ENCODE measurements at places on chromosomes 5 and 9. TPM values are rescaled to one million over a fixed set of nuclear protein-coding genes. Genes with fewer than 3 reads are reported as not detected.

DNA sequence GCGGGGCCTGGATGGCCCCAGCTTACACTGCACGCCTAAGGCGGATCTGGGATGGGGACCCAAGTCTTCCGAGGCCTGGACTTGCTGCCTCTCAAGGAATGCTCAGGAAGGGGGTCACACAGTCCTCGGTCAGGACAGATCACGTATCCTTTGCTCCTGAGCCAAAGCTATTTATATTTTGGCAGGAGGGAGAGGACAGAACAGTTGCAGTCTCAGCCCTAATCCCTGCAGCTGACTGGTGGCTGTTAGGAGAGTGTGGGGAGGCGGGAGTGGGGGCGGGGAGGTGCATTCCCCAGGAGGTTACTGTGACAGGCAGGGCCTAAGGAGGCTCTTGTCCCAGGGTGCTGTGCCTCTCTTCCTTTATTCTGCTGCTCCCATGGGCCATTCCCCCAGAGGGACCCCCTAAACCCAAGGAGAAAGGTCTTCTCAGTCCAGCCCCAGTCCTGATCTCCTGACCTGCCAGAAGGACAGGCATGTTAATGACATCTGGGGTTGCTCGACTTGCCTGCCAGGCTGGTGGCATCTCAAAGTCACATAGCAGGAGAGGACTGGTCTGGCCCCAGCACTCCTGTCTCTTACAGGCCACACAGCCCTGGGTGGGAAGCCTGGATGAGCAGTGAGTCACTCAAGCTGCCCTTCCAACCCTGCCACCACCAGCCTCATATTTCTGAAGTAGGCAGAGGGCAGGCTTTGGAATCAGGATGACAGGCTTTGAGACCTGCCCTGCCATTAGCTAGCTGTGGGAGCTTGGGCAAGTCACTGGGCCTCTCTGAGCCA is 51.9 kb downstream of the COL27A1 start:
- peak; percentile 65 for ATAC-seq

GRCh38 chr5:88671505-88672499 is 211.2 kb downstream of the MEF2C start:
- ATAC-seq: no peak

DNA sequence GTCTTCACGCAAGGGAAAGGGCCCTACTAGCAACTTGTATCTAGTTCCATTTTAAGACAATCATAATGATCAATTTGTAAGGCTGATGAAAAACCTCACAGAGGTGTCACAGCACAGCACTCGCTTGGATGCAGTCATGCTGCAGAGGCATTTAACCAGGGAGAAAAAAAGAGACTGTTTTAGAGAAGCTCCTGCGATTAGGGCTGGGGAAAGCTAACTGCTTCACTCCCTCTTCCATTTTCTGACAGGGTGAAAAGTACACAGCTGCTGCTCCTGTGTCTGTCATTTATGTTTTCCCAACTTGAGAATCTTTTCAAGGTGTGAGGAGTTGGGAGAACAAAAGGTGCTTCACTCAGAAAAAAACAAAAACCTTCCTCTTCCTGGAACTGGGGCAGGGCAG is 106.4 kb downstream of the CDK5RAP2 start:
- no peak for ATAC-seq

DNA sequence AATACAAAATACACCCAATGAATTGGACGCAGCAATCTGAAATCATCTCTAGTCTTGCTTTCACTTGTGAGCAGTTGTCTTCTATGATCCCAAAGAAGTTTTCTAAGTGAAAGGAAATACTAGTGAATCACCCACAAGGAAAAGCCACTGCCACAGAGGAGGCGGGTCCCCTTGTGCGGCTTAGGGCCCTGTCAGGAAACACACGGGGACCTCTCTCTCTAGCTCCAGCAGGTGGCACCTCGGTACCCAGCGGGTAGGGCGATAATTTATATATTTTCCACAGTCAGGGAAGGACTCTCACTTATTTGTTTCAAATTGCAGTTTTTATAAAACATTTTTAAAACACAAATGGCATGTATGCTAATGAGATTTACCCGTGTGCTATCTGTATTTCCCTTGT is 417.1 kb downstream of the KDM4C start:
- peak; percentile 44 for ATAC-seq

DNA sequence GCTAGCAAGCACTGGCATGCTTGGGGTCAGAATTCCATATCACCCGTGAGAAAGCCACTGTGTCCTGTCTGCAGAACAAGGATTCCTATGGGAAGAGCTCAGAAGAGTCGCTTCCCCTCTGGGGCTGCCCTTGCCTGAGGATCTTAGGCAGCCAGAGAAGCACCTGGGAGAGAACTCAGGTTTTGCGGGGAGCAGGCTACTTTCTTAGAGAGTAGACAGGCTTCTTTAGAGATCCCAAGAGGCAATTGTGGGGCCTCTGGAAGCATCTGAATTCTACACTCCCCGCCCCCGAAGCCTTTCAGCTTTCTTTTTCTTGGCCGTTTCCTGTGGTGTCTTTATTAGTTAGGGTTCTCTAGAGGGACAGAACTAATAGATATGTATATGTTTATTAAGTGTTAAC is 40.9 kb downstream of the PHF2 start:
- no peak for ATAC-seq

- no peak for ATAC-seq
Observed at GRCh38 chr5:33641744-33642505, 201.2 kb downstream of the TARS1 start.

DNA sequence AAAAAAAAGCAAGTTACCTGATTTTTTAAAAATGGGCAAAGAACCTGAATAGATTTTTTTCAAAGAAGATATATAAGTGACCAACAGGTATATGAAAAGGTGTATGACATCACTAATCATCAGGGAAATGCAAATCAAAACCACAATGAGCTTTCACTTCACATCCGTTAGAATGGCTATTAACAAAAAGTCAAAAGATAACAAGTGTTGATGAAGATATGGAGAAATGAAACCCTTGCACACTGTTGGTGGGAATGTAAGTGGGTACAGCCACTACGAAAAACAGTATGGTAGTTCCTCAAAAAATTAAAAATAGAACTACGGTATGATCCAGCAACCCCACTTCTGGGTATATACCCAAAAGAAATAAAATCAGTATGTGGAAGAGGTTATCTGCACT is 134.8 kb downstream of the UGCG start:
- ATAC-seq: no peak

DNA sequence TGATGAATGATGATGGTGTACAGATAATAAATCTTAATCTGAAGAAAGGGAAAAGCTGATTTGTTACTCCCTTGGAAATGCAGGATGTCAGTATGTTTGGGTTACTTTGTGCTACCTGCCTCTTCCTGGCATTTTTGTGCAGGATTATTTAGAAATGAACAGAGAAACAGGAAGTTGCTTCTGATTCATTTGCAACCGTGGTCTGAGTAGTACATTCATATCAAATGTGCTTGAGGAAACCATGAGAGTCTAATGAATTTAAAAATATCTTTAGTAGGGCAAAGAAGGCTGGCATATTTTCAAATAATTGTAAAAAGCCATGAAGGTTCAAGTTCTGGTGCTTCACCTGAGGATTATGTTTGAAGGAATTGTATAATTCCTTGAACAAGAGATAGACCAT is 391.6 kb downstream of the TMEM161B start:
- ATAC-seq: no peak

DNA sequence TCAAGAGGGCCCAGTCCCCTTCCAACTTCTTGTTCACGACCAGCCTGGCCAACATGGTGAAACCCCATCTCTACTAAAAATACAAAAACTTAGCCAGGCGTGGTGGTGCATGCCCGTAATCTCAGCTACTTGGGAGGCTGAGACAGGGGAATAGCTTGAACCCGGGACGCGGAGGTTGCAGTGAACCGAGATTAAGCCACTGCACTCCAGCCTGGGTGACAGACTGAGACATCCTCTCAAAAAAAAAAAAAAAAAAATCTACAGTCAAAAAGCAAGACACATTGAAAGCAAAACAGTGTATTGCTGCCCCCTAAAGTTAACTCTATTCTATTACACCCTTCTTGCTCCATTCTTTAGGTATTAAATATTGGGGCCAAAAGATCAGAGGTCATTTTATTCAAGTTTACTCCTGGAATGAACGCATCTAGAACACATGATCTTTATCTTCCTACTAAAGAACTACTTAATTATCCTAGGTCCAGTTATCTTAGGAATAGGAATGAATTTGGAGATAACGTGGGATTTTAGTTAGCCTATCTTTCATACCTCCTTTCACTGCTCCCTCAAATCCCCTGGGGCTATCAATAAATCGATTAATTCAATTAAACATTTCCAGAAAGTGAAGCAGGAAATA is 2.4 kb downstream of the ATG12 start:
- no peak for ATAC-seq

DNA sequence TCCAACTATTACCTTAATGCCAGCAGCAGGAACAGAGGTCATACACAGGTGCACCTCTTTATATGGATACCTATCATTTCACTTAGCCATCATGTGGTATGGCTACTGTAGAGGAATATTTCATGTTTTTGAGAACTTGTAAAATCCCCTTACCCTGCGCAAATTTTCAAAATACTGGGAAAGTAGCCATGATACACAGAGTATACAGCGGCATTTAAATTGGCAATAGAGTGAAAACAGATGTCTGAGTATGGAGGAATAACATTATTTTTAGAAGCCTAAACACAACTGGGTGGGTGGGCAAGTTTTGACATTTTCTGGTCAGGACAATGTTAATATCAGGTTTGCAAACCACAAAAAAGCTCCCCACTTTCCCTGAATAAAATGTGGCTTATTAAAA is 109.5 kb downstream of the SMIM23 start:
- ATAC-seq: no peak

DNA sequence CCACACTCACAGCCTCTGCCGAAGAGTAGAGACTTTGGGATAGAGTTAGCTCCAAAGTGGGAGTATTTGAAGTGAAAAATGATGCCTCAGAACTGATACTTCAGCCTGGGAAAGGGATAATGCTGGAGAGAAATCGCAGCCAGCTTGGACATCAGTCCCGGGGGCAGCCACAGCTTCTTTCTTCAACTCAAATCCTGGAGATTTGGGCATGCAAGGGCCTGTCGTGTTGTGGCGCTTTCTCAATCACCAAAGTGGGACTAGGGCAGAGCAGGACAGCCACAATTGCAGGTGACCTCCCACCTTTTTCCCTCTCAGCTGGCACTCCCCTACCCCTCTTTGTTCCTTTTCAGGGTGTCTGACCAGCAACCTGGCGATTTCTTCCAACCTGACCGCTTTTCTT is 70.4 kb downstream of the UBAP1 start:
- no peak for ATAC-seq

GRCh38 chr5:91170266-91170665 is 212.9 kb downstream of the ARRDC3 start:
- peak; percentile 96 for ATAC-seq

- ATAC-seq: no peak
Observed at GRCh38 chr5:14406554-14406849, 175.1 kb upstream of the OTULINL start.

GRCh38 chr5:124858612-124859011 is 112.2 kb upstream of the ZNF608 start:
- no peak for ATAC-seq

GRCh38 chr5:38755181-38755580 is 90.6 kb upstream of the OSMR start:
- ATAC-seq: no peak

- ATAC-seq: no peak
Observed at GRCh38 chr5:149223081-149223848, 48.4 kb upstream of the AFAP1L1 start.

DNA sequence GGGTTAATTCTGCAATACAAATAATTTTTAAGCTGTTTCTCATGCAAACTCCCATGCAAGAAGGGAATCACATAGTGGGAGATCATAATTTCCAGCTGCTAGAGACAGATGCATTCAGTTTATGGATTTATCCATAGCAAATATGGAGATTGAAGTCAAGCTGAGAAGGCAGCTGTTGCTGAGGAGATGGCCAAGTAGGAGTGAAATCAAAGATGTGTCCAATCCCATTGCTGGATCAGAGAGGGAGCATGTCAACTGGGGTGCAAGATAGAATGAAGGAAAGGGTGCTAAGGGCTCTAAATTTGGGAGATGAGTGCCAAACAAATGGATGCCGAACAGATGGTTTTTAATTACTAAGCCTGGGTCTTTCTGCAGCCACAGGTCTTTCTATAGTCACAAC is 504.5 kb downstream of the NFIB start:
- no peak for ATAC-seq

DNA sequence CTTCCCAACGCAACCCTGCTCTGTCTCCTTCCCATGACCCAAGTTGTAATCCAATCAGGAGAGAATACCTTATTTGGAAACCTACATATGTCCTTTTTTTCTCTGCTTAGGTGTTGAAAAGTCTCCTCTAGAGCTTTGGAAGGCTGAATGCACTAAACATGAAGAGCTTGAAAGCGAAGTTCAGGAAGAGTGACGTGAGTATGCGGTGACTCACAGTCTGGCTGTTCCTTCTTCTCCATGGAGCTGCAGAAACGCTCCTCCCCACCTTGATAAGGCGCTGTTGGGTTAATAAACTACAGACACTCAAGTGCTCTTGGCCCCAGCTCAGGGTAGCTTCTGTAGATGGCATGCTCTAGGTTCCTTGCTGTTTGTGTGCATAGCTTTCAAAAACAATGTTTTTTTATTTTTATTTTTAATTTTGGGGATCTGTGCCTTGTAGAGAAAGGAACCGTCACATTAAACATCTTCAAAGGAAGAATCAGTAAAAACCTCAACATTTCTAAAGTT is 30.7 kb downstream of the RAI14 start:
- ATAC-seq: peak; percentile 88

DNA sequence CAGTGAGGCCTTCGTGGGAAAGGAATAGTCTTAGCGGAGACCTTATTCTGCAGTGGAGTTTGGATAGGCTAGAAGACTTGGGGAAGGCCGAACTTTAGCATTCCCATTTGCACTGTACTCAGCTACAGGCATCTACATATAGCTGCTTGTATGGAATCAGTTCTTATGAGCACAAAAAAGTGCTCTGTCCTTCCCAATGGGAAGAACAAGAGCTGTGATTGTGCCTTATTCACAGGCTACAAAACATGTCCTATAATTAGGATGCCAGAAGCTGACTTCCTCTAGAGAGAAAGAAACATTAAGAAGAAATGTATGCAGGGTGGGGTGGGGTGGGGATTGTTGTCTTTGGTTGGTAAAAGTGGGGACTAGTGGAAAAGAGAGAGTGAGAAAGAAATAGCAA is 154.7 kb downstream of the ATP10B start:
- ATAC-seq: no peak

GRCh38 chr5:90940227-90940995 is 381.8 kb downstream of the ADGRV1 start:
- peak; percentile 75 for ATAC-seq

GRCh38 chr5:170362656-170363055 is 26.5 kb downstream of the KCNMB1 start:
- ATAC-seq: no peak

DNA sequence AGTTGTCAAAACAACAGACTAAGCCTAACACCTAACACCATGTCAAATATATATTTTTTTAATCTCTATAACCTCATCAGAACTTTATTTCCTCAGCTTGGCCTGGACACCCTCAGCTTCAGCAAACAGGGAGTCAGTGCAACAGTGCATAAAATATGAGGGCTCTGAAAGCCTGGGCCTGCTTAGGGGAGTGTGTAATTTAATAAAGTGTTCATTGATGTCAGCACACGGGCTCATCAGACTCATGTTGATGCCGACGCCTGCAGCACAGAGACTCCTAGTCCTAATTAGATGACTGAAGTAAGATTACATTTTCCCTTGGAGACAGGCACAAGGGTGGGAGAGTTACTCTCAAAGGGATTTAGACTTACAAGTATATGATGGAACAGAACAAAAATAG is 37.8 kb downstream of the CDH10 start:
- ATAC-seq: no peak

- no peak for ATAC-seq
Observed at GRCh38 chr9:2418619-2419018, 203.0 kb upstream of the VLDLR start.

GRCh38 chr9:7443541-7443940 is 356.0 kb downstream of the DMAC1 start:
- ATAC-seq: no peak

Gene PCDHGC5
- total RNA-seq: 1.0 TPM

Gene WNT8A
- not detected for total RNA-seq

Gene ANXA2R
- total RNA-seq: 1.8 TPM

Gene RASGRF2
- 1.1 TPM for total RNA-seq

All from esophagus mucosa (tissue), 1 donor.